ENCODE measurements at places on chromosomes 5 and 9.

- DNase-seq: no peak
Observed at GRCh38 chr9:93657331-93658111, 81.1 kb downstream of the PHF2 start.

GRCh38 chr5:123945548-123945947 lies 433.6 kb downstream of the CSNK1G3 start:
- no peak for DNase-seq

GRCh38 chr9:97830884-97831829 lies 21.9 kb upstream of the FOXE1 start:
- no peak for DNase-seq

- DNase-seq: peak; percentile 33
Observed at GRCh38 chr9:131585375-131585774, 40.1 kb downstream of the PRRT1B start.

DNA sequence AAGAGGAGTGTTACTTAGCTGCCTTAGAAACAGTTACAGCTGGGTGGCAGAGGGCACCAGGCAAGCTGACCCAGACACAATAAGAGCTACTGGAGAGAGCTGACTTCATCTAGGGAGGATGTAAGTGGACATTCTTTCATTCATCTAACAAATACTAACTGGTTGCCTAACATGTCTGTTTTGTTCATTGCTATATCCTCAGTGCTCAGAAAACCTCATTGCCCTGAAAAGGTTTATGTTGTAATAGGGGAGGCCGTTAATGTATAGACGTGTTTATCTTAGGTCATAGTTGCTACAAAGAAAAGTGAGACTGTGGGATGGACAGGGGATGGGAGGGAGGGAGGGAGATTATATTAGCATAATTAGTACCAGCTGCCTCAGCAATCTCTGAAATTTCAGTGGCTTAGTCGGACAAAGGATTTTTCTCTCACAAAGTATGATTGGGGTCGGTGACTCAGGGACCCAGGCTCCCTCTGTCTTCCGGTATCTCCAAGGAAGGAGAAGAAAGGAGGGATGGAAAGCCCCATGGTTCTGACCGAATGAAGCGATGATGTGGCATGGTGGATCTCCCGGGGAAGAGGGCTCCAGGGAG lies 2.6 kb upstream of the SNX18 start:
- peak; percentile 80 for DNase-seq

Measured in M059J (cell line).